ENCODE measurements at places on chromosomes 1 and 21.

DNA sequence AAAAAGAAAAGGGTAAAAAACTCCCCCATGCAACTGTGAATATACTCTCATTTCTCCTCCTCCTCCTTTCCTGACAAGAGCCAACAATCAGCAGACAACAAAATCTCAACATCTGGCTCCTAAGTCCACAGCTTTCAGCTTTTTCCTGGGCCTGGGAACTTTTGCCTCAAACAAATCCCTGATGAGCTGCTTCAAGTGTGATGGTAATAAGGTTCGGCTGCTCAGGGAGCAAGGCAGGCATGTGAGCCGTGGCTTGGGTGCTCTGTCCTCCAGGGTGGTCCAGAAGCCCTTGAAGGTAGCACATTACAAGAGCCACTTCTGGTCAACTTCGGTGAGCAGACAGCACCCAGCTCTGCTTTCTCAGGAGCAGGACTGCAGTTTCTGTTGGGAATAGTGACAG is 46.3 kb downstream of the ITPKB start:
- H3K27ac ChIP-seq, result peak overlapping the region; percentile 43
- DNase-seq, result no peak
- H3K27me3 ChIP-seq, result no peaks in the 10 kb centered on the region
- H3K4me3 ChIP-seq, result no peak overlapping the region
- H3K4me1 ChIP-seq, result peaks cover 46% of the 10 kb centered on the region
- H3K36me3 ChIP-seq, result no peaks in the 10 kb centered on the region

- H3K4me1 ChIP-seq, result no peaks in the 10 kb centered on the region
- no peaks in the 10 kb centered on the region for H3K27me3 ChIP-seq
- H3K36me3 ChIP-seq, result no peaks in the 10 kb centered on the region
- no peak for DNase-seq
These were observed 93.6 kb downstream of the ENAH start for GRCh38 chr1:225559326-225559725.

GRCh38 chr1:50704126-50704525 is 255.9 kb downstream of the FAF1 start:
- no peaks in the 10 kb centered on the region for H3K36me3 ChIP-seq
- H3K4me3 ChIP-seq, result no peak overlapping the region
- DNase-seq, result no peak
- H3K4me1 ChIP-seq, result peaks cover 2% of the 10 kb centered on the region

GRCh38 chr1:166119471-166119965 is 47.3 kb downstream of the FAM78B start:
- no peak overlapping the region for H3K27ac ChIP-seq
- no peaks in the 10 kb centered on the region for H3K4me1 ChIP-seq
- H3K27me3 ChIP-seq, result no peaks in the 10 kb centered on the region
- H3K36me3 ChIP-seq, result no peaks in the 10 kb centered on the region

DNA sequence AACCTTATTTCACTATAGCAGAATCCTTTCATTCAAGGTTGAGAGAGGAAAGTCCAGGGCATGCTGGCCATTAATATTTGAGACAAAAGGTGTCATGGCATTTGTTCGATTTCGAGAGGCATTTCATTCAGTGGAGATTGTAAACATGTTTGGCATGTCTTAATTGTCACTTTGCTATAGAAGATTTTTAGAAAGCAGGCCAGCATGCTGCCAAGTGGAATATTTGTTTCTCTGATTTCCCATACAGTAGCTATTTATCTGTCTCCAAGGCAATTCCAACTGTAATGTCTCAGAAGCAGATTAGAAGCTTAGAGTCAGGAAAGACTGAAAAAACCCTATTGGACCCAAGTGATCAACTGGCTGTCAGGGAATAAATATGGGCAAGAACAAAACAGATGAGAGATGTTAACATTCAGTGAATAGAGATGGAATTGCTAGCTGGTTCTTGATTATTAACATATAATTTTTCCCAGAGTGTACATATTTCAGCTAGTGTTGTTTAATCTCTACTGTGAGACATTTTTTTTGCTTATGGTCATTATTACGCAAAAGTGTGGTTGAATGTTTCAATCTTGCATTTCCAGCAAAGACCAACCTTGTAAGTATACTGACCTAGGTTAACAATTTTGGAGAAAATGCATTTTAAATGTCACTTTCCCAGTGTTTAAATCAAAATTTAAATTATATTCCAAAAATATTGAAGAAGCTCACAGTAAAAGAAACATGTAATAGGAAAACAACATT is 174.6 kb downstream of the KCNK2 start:
- DNase-seq, result no peak
- no peak overlapping the region for H3K27ac ChIP-seq
- H3K4me1 ChIP-seq, result no peaks in the 10 kb centered on the region
- H3K27me3 ChIP-seq, result no peaks in the 10 kb centered on the region
- H3K4me3 ChIP-seq, result no peak overlapping the region

- no peaks in the 10 kb centered on the region for H3K36me3 ChIP-seq
- no peaks in the 10 kb centered on the region for H3K4me1 ChIP-seq
- H3K27ac ChIP-seq, result no peak overlapping the region
- H3K27me3 ChIP-seq, result no peaks in the 10 kb centered on the region
- H3K4me3 ChIP-seq, result no peak overlapping the region
These were observed 6.5 kb upstream of the NEGR1 start for GRCh38 chr1:72288886-72289285.

GRCh38 chr1:28644494-28644893 is 1.6 kb upstream of the TAF12 start:
- no peaks in the 10 kb centered on the region for H3K36me3 ChIP-seq
- no peaks in the 10 kb centered on the region for H3K27me3 ChIP-seq
- H3K4me1 ChIP-seq, result peaks cover 3% of the 10 kb centered on the region
- peak overlapping the region; percentile 76 for H3K4me3 ChIP-seq

DNA sequence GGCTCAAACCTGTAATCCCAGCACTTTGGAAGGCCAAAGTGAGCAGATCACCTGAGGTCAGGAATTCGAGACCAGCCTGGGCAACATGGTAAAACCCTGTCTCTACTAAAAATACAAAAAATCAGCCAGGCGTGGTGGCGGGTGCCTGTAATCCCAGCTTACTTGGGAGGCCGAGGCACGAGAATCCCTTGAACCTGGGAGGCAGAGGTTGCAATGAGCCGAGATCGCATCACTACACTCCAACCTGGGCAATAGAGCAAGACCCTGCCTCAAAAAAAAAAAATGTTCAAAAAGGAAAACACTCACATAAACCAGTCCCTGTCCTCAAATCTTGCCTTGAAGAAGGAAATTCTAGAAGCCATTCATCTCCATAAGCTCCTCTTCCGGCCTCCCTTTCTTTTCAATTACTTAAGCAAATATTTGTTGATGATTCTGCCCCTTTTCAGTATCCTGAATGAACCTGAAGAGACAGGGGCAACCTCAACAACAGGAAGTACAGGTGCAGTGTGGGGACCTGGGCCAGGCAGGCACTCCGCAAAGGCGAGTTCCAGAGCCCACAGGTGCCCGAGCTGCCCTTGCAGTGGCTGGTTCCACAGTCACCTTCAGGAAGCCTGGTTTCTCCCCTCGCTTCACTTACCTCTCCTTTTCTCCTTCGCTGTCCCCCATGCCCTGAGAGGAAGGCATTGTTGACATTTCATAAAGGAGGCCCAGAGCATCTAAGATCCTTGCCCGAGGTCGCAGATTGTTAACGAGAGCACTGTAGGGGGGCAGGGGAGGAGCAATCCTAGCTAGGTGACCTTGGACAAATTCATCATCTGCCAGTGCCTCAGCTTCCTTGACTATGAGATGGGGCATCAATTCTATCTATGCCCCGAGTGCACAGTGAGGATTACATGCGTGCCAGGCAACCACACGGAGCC is 8.9 kb upstream of the LEFTY1 start:
- no peak overlapping the region for H3K4me3 ChIP-seq
- H3K27me3 ChIP-seq, result no peaks in the 10 kb centered on the region
- H3K27ac ChIP-seq, result no peak overlapping the region
- H3K36me3 ChIP-seq, result no peaks in the 10 kb centered on the region

GRCh38 chr1:232744847-232745246 is 60.4 kb upstream of the MAP10 start:
- no peaks in the 10 kb centered on the region for H3K4me1 ChIP-seq
- no peak overlapping the region for H3K27ac ChIP-seq
- no peaks in the 10 kb centered on the region for H3K27me3 ChIP-seq
- no peaks in the 10 kb centered on the region for H3K36me3 ChIP-seq
- H3K4me3 ChIP-seq, result no peak overlapping the region

- H3K4me3 ChIP-seq, result no peak overlapping the region
- no peaks in the 10 kb centered on the region for H3K4me1 ChIP-seq
- DNase-seq, result no peak
- H3K36me3 ChIP-seq, result no peaks in the 10 kb centered on the region
- H3K27me3 ChIP-seq, result no peaks in the 10 kb centered on the region
- H3K27ac ChIP-seq, result no peak overlapping the region
These were observed 356.5 kb downstream of the GPATCH2 start for GRCh38 chr1:217274416-217274815.

- no peaks in the 10 kb centered on the region for H3K4me1 ChIP-seq
- DNase-seq, result no peak
- H3K27me3 ChIP-seq, result no peaks in the 10 kb centered on the region
- H3K36me3 ChIP-seq, result no peaks in the 10 kb centered on the region
- H3K27ac ChIP-seq, result no peak overlapping the region
- no peak overlapping the region for H3K4me3 ChIP-seq
These were observed 259.9 kb upstream of the FMN2 start for GRCh38 chr1:239831577-239832355.

GRCh38 chr1:4355839-4356238 is 298.6 kb upstream of the AJAP1 start:
- no peak for DNase-seq
- no peaks in the 10 kb centered on the region for H3K4me1 ChIP-seq
- no peaks in the 10 kb centered on the region for H3K27me3 ChIP-seq
- no peak overlapping the region for H3K4me3 ChIP-seq
- no peak overlapping the region for H3K27ac ChIP-seq

- no peak overlapping the region for H3K27ac ChIP-seq
- no peak overlapping the region for H3K4me3 ChIP-seq
- no peaks in the 10 kb centered on the region for H3K4me1 ChIP-seq
- H3K36me3 ChIP-seq, result no peaks in the 10 kb centered on the region
- no peak for DNase-seq
- H3K27me3 ChIP-seq, result no peaks in the 10 kb centered on the region
These were observed 8.7 kb upstream of the MYOC start for GRCh38 chr1:171661076-171661650.

GRCh38 chr1:9751971-9752370 is 71.8 kb downstream of the CLSTN1 start:
- DNase-seq, result no peak
- H3K4me1 ChIP-seq, result no peaks in the 10 kb centered on the region
- no peaks in the 10 kb centered on the region for H3K27me3 ChIP-seq
- H3K27ac ChIP-seq, result no peak overlapping the region
- no peak overlapping the region for H3K4me3 ChIP-seq

- no peak overlapping the region for H3K4me3 ChIP-seq
- no peak overlapping the region for H3K27ac ChIP-seq
- DNase-seq, result no peak
- no peaks in the 10 kb centered on the region for H3K36me3 ChIP-seq
- H3K4me1 ChIP-seq, result no peaks in the 10 kb centered on the region
These were observed 23.8 kb downstream of the TSEN15 start for GRCh38 chr1:184075055-184076029.

DNA sequence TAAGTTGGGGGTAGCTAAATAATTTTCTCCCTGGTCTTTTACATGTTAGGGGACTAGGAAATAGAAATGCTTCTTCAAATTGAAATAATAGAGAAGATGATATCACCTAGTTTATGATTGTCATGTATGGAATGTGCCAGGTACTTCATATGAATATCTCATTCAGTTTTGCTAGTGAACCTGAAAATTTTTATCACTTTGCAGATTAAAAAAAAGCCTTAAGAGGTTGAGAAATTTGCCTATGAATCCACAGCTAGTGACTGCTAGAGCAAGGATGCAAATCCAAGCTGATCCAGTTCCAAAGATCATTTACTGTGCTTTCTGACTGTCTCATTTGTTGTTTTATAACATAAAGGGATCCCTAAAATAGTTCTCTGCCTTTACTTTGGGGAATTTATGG is 24.7 kb downstream of the RNF2 start:
- H3K36me3 ChIP-seq, result no peaks in the 10 kb centered on the region
- no peak for DNase-seq
- no peak overlapping the region for H3K27ac ChIP-seq
- no peaks in the 10 kb centered on the region for H3K4me1 ChIP-seq
- no peak overlapping the region for H3K4me3 ChIP-seq
